ENCODE measurements at places on chromosomes 2 and 18. TPM values are rescaled to one million over a fixed set of nuclear protein-coding genes. Genes with fewer than 3 reads are reported as not detected.

The BCL11A gene
- total RNA-seq: 40.7 TPM

The C2orf80 gene
- not detected for total RNA-seq

The TCF4 gene
- total RNA-seq: 88.2 TPM

The DUSP11 gene
- total RNA-seq: 21.0 TPM

The CCDC141 gene
- total RNA-seq: 1.8 TPM

The ACTG2 gene
- total RNA-seq: 3,506 TPM

The EFR3B gene
- 2.8 TPM for total RNA-seq

The KCNE4 gene
- total RNA-seq: 5.8 TPM

The RNF152 gene
- total RNA-seq: 61.0 TPM

The GRB14 gene
- 3.4 TPM for total RNA-seq

All from mucosa of descending colon (tissue), 3 donors.